Parietal lobe (tissue), 2 donors: ENCODE measurements at places on chromosomes 4 and X. TPM values are rescaled to one million over a fixed set of nuclear protein-coding genes. Genes with fewer than 3 reads are reported as not detected.

DCHS2 gene
- total RNA-seq: 6.3 TPM

AKAP14 gene
- total RNA-seq: not detected

SRPX gene
- total RNA-seq: 0.31 TPM

DTHD1 gene
- 0.94 TPM for total RNA-seq

RHOH gene
- total RNA-seq: not detected

UGT2B17 gene
- total RNA-seq: not detected

HMX1 gene
- 0.63 TPM for total RNA-seq

MAGEA10 gene
- total RNA-seq: not detected

TMEM129 gene
- total RNA-seq: 15.0 TPM

GC gene
- not detected for total RNA-seq

SLC34A2 gene
- total RNA-seq: 0.31 TPM

HELT gene
- 1.6 TPM for total RNA-seq

TCEAL6 gene
- total RNA-seq: 5.9 TPM

POU4F2 gene
- total RNA-seq: not detected

ANKRD37 gene
- 21.0 TPM for total RNA-seq

GYPA gene
- total RNA-seq: 1.6 TPM

NHS gene
- 7.5 TPM for total RNA-seq

GPR119 gene
- not detected for total RNA-seq

UCHL1 gene
- total RNA-seq: 918 TPM

SMIM10L2A gene
- total RNA-seq: 9.7 TPM

LEF1 gene
- 7.5 TPM for total RNA-seq

GPC3 gene
- total RNA-seq: 1.3 TPM

GAGE2A gene
- total RNA-seq: not detected

C1QTNF7 gene
- total RNA-seq: under 0.01 TPM

CNKSR2 gene
- 243 TPM for total RNA-seq
